ENCODE measurements at places on chromosomes 4 and X.

DNA sequence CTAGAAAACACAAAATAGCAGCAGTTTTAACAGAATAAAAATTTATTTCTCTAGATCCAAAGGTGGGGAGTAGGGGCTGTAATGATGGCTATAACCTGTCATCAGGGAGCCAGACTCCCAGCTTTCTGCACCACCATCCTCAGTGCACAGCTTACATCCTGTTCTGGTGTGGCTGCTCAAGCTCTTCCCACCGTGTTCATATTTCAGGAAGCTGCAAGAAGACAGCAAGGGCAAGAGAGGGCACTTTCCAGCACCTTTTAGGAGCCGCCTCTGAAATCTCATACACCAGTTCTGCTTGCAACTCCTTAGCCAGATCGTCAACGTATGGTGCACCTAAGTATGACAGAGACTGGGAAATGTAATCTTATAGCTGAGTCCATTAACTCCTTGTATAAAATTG is 253.7 kb downstream of the CENPC start:
- H3K27ac ChIP-seq, result no peak overlapping the region
- no peaks in the 10 kb centered on the region for H3K27me3 ChIP-seq
- no peaks in the 10 kb centered on the region for H3K4me1 ChIP-seq
- H3K4me3 ChIP-seq, result no peak overlapping the region

GRCh38 chr4:24570172-24570571 is 14.2 kb downstream of the DHX15 start:
- peaks cover 77% of the 10 kb centered on the region for H3K36me3 ChIP-seq
- no peak overlapping the region for H3K4me3 ChIP-seq
- H3K4me1 ChIP-seq, result peaks cover 55% of the 10 kb centered on the region
- no peaks in the 10 kb centered on the region for H3K27me3 ChIP-seq
- no peak for DNase-seq
- no peak overlapping the region for H3K27ac ChIP-seq

GRCh38 chrX:123924186-123924585 is 37.3 kb upstream of the STAG2 start:
- H3K27ac ChIP-seq, result no peak overlapping the region
- no peaks in the 10 kb centered on the region for H3K27me3 ChIP-seq
- no peak overlapping the region for H3K4me3 ChIP-seq
- no peaks in the 10 kb centered on the region for H3K4me1 ChIP-seq

DNA sequence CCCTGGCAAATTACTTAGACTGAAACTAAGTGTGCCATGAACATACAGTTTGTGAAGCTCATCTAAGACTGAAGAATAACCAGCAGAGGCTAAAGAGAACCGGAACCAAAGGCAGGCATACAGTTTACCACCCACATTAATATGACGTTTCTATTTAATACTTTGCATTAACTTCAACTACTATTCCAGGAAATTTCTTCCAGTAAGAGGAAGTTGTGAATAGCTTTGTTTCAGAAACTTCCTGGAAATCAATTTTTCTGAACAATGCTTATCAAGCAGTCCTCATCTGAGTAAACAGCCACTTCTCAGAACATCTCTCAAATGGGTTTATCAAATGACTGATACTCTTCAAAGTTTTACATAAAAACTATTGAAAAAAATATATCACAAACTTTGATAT is 252.7 kb downstream of the OPHN1 start:
- H3K36me3 ChIP-seq, result no peaks in the 10 kb centered on the region
- H3K27ac ChIP-seq, result no peak overlapping the region
- H3K27me3 ChIP-seq, result no peaks in the 10 kb centered on the region
- DNase-seq, result no peak
- H3K4me3 ChIP-seq, result no peak overlapping the region
- H3K4me1 ChIP-seq, result no peaks in the 10 kb centered on the region

GRCh38 chr4:177718514-177718913 is 276.3 kb upstream of the AGA start:
- DNase-seq, result no peak
- no peaks in the 10 kb centered on the region for H3K36me3 ChIP-seq
- no peaks in the 10 kb centered on the region for H3K4me1 ChIP-seq
- H3K27ac ChIP-seq, result no peak overlapping the region
- no peaks in the 10 kb centered on the region for H3K27me3 ChIP-seq
- H3K4me3 ChIP-seq, result no peak overlapping the region

GRCh38 chrX:78555401-78555980 is 103.6 kb downstream of the RTL3 start:
- peaks cover 13% of the 10 kb centered on the region for H3K4me1 ChIP-seq
- no peak for DNase-seq
- no peaks in the 10 kb centered on the region for H3K27me3 ChIP-seq
- H3K27ac ChIP-seq, result peak overlapping the region; percentile 75

- no peak for DNase-seq
- no peaks in the 10 kb centered on the region for H3K36me3 ChIP-seq
- no peak overlapping the region for H3K4me3 ChIP-seq
- no peaks in the 10 kb centered on the region for H3K4me1 ChIP-seq
- H3K27me3 ChIP-seq, result no peaks in the 10 kb centered on the region
- no peak overlapping the region for H3K27ac ChIP-seq
Measured at GRCh38 chrX:20969565-20969964, 404.7 kb upstream of the CNKSR2 start.

GRCh38 chrX:12327836-12328235 is 189.6 kb downstream of the FRMPD4 start:
- no peak overlapping the region for H3K27ac ChIP-seq
- DNase-seq, result no peak
- H3K36me3 ChIP-seq, result no peaks in the 10 kb centered on the region
- no peaks in the 10 kb centered on the region for H3K4me1 ChIP-seq
- H3K27me3 ChIP-seq, result no peaks in the 10 kb centered on the region

GRCh38 chrX:74453178-74453577 is 31.9 kb downstream of the SLC16A2 start:
- no peaks in the 10 kb centered on the region for H3K27me3 ChIP-seq
- DNase-seq, result no peak
- H3K36me3 ChIP-seq, result no peaks in the 10 kb centered on the region
- no peaks in the 10 kb centered on the region for H3K4me1 ChIP-seq
- H3K27ac ChIP-seq, result no peak overlapping the region

GRCh38 chr4:69951602-69952001 is 13.9 kb downstream of the CSN2 start:
- H3K4me3 ChIP-seq, result no peak overlapping the region
- H3K27me3 ChIP-seq, result no peaks in the 10 kb centered on the region
- no peak for DNase-seq

GRCh38 chr4:158129694-158130093 is 43.1 kb downstream of the GASK1B start:
- H3K36me3 ChIP-seq, result no peaks in the 10 kb centered on the region
- no peak for DNase-seq
- no peaks in the 10 kb centered on the region for H3K4me1 ChIP-seq
